Caco-2 (cell line): ENCODE measurements at places on chromosomes 7 and 10. TPM values are rescaled to one million over a fixed set of nuclear protein-coding genes. Genes with fewer than 3 reads are reported as not detected.

PVRIG gene
- not detected in 2 replicates for total RNA-seq

- H3K27ac ChIP-seq: no peak overlapping the region
- no peak for DNase-seq
- H3K36me3 ChIP-seq: no peaks in the 10 kb centered on the region
- H3K4me1 ChIP-seq: no peaks in the 10 kb centered on the region
- H3K27me3 ChIP-seq: no peaks in the 10 kb centered on the region
Measured at GRCh38 chr7:69367780-69368179, 230.5 kb upstream of the AUTS2 start.

GRCh38 chr7:16115374-16115773 lies 306.0 kb downstream of the CRPPA start:
- H3K36me3 ChIP-seq: no peaks in the 10 kb centered on the region
- H3K4me1 ChIP-seq: no peaks in the 10 kb centered on the region
- DNase-seq: no peak
- H3K27me3 ChIP-seq: no peaks in the 10 kb centered on the region

STK31 gene
- total RNA-seq: 37.0 and 38.9 TPM in 2 replicates

GRCh38 chr7:149791-150636 lies 42.4 kb upstream of the FAM20C start:
- no peaks in the 10 kb centered on the region for H3K36me3 ChIP-seq
- H3K4me3 ChIP-seq: peak overlapping the region; percentile 38
- peak overlapping the region; percentile 99 for H3K27ac ChIP-seq
- no peaks in the 10 kb centered on the region for H3K27me3 ChIP-seq
- DNase-seq: peak; percentile 74
- peaks cover 15% of the 10 kb centered on the region for H3K4me1 ChIP-seq

- no peak overlapping the region for H3K4me3 ChIP-seq
- DNase-seq: no peak
- H3K27ac ChIP-seq: no peak overlapping the region
- H3K36me3 ChIP-seq: no peaks in the 10 kb centered on the region
- H3K4me1 ChIP-seq: peaks cover 13% of the 10 kb centered on the region; the same call in 1 of the 2 replicates
- no peaks in the 10 kb centered on the region for H3K27me3 ChIP-seq
Measured at GRCh38 chr10:1659221-1659791, 78.0 kb downstream of the ADARB2 start.

GJC3 gene
- 0.27 TPM in 1 of 2 replicates, not detected in the other for total RNA-seq

DENND11 gene
- total RNA-seq: 33.0 and 37.0 TPM in 2 replicates

DNA sequence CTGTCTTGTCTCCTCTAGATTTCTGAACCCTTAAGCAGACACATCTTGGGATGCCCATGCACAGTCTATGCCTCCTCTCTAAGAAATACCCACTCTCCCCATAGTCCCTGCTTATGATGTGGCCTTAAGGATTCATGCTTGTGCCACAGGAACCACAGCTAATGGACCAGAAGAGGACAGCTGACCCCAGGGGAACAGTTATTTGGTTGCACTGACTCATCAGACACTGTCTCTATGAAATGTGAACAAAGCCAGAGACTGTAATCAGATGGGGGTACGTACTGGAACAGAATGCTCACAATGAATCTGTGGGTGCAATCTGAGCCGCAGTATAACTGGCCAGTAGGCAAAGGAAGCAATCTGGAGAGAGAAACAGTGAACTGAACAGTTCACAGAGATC lies 121.9 kb downstream of the USP6NL start:
- H3K36me3 ChIP-seq: no peaks in the 10 kb centered on the region
- H3K27ac ChIP-seq: no peak overlapping the region
- no peak for DNase-seq
- no peaks in the 10 kb centered on the region for H3K27me3 ChIP-seq
- no peaks in the 10 kb centered on the region for H3K4me1 ChIP-seq

IKZF1 gene
- total RNA-seq: not detected in 2 replicates

- H3K4me1 ChIP-seq: peaks cover 14% of the 10 kb centered on the region; the same call in 1 of the 2 replicates
- no peaks in the 10 kb centered on the region for H3K36me3 ChIP-seq
- no peaks in the 10 kb centered on the region for H3K27me3 ChIP-seq
Measured at GRCh38 chr10:71611131-71611530, 108.4 kb downstream of the C10orf105 start.

DNA sequence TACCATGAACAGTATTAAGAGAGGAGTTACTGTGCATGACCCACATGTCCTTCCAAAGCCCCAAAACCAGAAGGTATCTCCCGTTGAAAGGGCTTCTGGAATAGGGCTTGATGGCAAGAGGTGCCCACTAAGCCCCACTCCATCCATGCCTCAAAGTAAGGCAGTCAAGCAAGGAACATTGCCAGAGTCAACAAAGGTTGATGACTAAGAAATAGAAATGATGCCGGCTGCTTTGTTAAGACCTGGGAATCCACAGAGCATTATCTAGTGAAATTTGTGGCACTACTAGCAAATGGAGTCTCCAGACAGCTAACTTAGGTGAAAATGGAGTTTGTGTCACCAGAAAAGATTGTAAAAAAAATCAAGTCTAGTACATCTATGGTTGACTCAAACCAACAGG lies 6.2 kb downstream of the SFR1 start:
- 0 out of 2 replicates have a peak, but pooled peaks cover 1% of the 10 kb centered on the region for H3K4me1 ChIP-seq
- no peak overlapping the region for H3K4me3 ChIP-seq
- H3K27ac ChIP-seq: no peak overlapping the region
- H3K36me3 ChIP-seq: no peaks in the 10 kb centered on the region; the same call in 1 of the 2 replicates
- no peak for DNase-seq

NDUFB8 gene
- 249 and 255 TPM in 2 replicates for total RNA-seq

- DNase-seq: no peak
- no peaks in the 10 kb centered on the region for H3K27me3 ChIP-seq
- no peaks in the 10 kb centered on the region for H3K36me3 ChIP-seq
- H3K4me1 ChIP-seq: peaks cover 24% of the 10 kb centered on the region
- peak overlapping the region; percentile 100 for H3K27ac ChIP-seq
- peak overlapping the region; percentile 100 for H3K4me3 ChIP-seq
Measured at GRCh38 chr7:105014693-105015389, 836 bp downstream of the KMT2E start.

DNA sequence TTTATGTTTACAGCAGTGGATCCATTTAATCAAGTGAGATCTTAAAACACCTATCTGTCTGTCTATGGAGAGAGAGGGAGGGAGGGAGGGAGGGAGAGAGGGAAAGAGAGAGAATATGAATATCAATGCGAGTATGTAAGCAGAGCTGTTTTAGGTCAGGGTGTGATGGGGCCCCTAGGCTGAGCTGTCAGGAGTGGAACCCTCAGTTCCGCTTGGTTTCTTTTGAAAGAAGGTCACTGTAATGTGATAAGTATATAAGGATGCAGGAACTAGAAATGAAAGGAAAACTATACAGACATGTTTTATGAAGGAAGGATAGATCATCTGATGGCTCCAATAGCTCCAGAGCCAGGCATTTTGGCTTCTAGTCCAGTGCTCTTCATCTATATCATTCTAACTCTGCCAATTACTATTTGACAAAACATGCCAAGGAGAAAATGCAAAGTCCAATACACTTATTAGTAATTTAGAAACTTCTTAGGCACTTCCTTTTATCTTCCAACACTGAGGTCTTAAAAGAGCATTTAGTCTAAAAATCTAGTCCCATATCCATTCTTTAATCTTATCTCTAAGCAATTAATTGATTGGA lies 70.3 kb downstream of the NRCAM start:
- no peak for DNase-seq
- no peaks in the 10 kb centered on the region for H3K4me1 ChIP-seq
- no peak overlapping the region for H3K4me3 ChIP-seq
- H3K36me3 ChIP-seq: no peaks in the 10 kb centered on the region
- H3K27ac ChIP-seq: no peak overlapping the region

DNA sequence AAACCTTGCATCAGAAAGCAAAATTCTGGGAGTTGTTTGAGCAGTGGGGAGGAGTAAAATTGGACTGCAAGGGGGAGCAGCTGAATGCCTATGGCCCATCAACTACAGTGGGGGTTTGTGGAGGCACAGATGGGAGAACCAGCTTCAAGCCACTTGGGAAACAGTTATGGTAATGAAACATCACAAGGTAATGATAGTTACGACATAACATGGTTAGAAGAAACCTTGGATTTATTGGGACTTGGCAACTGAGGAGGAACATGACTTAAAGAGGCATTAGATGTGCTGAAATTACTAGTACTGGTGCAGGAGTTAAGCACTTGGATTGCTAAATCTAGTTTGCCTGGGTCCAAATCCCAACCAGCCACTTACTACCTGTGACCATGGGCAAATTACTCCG lies 868.4 kb downstream of the KCNMA1 start:
- no peaks in the 10 kb centered on the region for H3K36me3 ChIP-seq
- no peak for DNase-seq
- H3K27me3 ChIP-seq: no peaks in the 10 kb centered on the region
- no peak overlapping the region for H3K27ac ChIP-seq

SPAG6 gene
- 0.79 and 0.81 TPM in 2 replicates for total RNA-seq

- H3K4me3 ChIP-seq: no peak overlapping the region
- peak; percentile 80 for DNase-seq
- H3K36me3 ChIP-seq: no peaks in the 10 kb centered on the region
Measured at GRCh38 chr7:55593515-55594318, 21.4 kb upstream of the VOPP1 start.

TMEM140 gene
- total RNA-seq: 3.8 and 6.1 TPM in 2 replicates

ADAM8 gene
- 13.4 and 16.8 TPM in 2 replicates for total RNA-seq

GRCh38 chr10:19825700-19826099 lies 9.5 kb downstream of the PLXDC2 start:
- no peaks in the 10 kb centered on the region for H3K4me1 ChIP-seq
- no peak overlapping the region for H3K4me3 ChIP-seq
- no peaks in the 10 kb centered on the region for H3K36me3 ChIP-seq
- H3K27me3 ChIP-seq: no peaks in the 10 kb centered on the region
- no peak overlapping the region for H3K27ac ChIP-seq

GRCh38 chr7:66296557-66296956 lies 91.4 kb downstream of the TPST1 start:
- peaks cover 7% of the 10 kb centered on the region; the same call in 1 of the 2 replicates for H3K4me1 ChIP-seq
- DNase-seq: no peak
- no peaks in the 10 kb centered on the region; the same call in 1 of the 2 replicates for H3K36me3 ChIP-seq
- H3K27me3 ChIP-seq: no peaks in the 10 kb centered on the region
- H3K27ac ChIP-seq: no peak overlapping the region

GRCh38 chr10:49163741-49164140 lies 24.4 kb downstream of the TMEM273 start:
- no peaks in the 10 kb centered on the region; the same call in 1 of the 2 replicates for H3K27me3 ChIP-seq
- DNase-seq: no peak
- H3K4me1 ChIP-seq: no peaks in the 10 kb centered on the region
- no peaks in the 10 kb centered on the region for H3K36me3 ChIP-seq

DNA sequence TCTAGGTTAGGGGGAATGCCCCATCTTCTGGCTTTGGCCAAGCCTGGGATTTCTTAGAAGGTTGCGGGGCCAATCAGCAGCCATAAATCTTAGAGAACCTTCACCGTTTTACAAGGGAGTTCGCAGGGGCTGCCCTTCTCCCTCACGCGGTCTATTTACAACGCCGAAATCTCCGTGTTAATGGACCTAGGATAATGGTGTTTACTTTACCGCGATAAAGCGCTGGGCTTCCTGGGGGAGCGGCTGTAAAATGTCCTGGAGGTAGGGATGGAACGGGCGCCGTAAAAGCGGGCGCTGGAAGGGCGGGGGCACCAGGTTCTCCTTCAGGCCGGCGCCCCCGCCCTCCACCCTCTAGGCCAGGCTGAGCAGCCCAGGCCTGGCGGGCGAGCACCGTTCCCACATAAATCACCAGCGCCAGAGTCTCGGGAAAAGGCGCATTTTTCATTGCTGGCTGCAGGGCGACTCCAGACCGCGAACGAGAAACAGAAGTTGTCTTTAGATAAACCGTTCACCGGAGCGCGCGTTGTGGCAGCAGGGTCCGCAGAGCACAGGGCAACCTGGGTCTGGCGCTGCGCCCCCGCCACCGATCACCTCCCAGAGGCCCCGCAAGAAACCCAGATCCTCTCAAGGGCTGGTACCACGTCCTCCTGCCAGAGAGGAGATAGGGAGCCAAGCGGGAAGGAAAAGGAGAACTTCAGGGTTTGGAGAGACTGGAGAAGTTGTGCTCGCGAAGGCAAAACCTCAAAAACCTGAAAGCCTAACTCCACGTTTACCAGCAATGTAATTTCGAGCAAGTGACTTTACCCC lies 12.5 kb upstream of the NKX2-3 start:
- no peaks in the 10 kb centered on the region; the same call in 1 of the 2 replicates for H3K27me3 ChIP-seq
- peak; percentile 27 for DNase-seq
- no peaks in the 10 kb centered on the region for H3K36me3 ChIP-seq
- H3K27ac ChIP-seq: no peak overlapping the region

- no peaks in the 10 kb centered on the region for H3K36me3 ChIP-seq
- H3K27me3 ChIP-seq: no peaks in the 10 kb centered on the region; the same call in 1 of the 2 replicates
Measured at GRCh38 chr10:71060476-71061426, 151.6 kb upstream of the UNC5B start.

ICA1 gene
- total RNA-seq: 30.7 and 34.2 TPM in 2 replicates

DNA sequence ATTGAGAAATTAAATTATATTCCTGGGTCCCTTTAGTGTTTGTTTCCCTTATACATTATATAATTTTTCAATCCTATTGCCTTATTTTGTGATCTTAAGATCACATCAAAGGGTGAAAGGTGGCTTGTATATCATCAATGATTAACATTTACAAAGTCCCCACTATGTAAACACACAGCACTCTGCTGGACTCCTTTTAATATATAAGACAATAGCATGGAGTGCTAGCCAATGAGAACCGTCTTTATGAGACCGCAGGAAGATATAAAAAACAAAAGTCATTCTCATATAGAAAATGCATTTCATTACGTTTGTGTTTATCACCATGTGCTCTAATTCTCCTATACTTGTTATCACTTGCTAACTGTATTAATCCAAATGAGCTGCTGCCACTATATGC lies 108.5 kb downstream of the HOXA1 start:
- no peaks in the 10 kb centered on the region for H3K27me3 ChIP-seq
- DNase-seq: no peak
- H3K36me3 ChIP-seq: no peaks in the 10 kb centered on the region
- H3K4me1 ChIP-seq: peaks cover 10% of the 10 kb centered on the region; the same call in 1 of the 2 replicates
- no peak overlapping the region for H3K27ac ChIP-seq
- no peak overlapping the region for H3K4me3 ChIP-seq

DNA sequence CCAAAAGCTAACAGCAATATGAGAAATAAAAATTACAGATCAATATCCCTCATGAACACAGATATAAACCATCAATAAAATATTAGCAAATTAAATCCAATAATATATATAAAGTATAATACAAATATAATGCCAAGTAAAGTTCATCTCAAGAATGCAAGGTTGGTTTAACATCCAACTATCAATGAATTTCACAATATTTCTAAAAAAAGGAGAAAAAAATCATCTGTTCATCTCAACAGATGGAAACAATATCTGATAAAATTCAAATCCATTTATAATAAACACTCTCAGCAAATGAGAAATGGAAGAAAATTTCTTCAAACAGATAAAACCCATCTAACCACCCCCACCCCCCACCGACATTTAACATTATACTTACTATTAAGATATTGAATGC lies 86.9 kb downstream of the SIRT1 start:
- no peak overlapping the region for H3K4me3 ChIP-seq
- H3K4me1 ChIP-seq: no peaks in the 10 kb centered on the region
- DNase-seq: no peak
- peaks cover 1% of the 10 kb centered on the region for H3K36me3 ChIP-seq
- no peaks in the 10 kb centered on the region for H3K27me3 ChIP-seq
